Activated CD4-positive, alpha-beta T cell treated with anti-CD3 and anti-CD28 coated beads, Interleukin-2, amount 50 U/mL, for 4 hours (primary cell): ENCODE measurements at places on chromosomes 6 and 20.

DNA sequence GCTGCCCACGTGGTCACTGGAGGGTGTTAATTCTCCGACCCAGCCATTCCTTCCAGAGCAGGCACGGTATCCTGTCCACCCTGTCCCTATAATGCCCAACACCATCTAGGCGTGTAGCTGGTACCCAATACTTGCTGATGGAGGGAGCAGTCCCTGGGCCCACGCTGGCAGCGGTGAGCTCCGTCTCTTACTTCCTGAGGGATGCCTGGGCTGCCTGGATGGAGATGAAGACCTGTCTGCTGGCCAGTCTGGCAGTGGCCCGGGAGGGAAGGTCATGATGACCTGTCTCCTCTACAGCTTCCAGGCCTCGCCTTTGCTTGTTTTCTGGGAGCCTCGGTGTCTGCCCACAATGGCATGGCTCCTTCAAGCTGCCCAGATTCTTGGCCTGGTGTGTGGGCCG is 297.9 kb upstream of the SUPT3H start:
- no peak for DNase-seq

DNA sequence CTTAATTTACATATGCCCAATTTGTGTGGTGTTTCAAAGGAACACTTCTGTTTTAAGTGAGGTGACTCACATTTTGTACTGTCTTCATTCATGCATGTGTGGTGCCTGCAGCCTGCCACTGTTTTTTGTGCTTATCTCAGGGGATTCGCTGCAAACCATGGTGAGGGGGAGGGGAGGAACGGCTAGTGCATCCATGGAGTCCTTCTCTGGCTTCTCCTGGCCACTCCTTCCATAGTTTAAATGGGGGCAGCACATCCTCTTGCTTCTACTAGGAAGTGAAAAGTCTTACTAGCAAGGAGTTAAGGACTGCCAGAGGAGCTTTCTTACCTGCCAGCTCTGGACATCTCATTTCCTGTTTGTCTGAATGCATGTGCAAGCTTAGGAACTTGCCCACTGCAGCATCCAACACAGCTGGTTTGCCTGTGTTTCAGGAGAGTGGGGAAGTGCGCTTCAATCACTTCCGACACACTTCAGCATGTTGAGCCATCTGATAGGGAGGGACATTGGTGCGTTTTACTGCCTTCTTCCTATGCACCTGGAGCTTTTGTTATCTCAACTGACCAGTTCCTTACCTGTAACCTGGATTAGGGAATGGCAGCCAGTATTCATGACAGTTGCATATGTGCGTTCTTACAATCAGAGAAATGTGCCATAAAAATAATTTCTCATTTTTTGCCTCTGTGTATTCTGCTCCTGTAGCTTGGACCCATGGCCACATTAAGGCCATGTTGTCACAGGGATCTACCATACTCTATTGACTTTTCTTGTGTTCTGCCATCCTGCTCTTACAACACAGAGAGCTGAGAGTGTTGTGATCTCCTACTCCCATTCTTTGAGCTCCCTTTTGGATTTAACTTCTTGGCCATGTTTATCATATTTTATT is 211.3 kb downstream of the ARID1B start:
- no peak for DNase-seq

DNA sequence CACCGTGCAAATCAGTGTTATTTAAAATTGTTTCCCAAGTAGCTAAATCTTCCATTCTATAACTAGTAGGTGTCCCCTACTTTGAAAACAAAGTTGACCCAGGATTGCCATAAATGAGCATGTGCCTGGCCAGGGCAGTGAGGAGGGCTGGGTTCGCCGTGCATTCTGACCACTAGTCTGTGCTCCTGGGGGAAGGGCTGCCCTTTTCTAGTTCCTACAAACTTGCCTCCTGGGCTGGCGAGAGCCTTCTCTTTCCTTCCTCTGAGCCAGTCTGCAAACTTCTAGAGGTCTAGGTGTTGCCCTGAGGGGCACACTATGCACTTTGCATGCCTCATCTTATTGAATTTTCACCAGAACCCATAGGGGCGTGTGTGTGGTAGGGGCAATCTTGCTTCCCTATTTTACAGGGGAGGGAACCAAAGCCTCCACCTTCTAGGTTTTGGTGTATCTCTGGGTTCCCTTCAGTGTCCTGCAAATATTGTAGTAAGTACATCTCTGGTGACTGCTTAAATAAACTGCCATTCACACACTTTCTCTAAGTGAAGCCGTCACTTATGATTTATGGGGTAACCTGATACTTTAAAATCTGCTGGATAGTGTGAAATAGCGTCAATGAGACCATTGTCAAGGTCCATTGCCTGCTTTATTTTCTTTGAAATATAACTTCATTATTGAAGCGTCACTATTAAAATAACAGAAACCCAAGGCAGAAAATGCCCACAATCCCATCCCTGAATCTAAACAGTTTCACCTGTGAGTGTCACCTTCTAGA is 42.2 kb downstream of the CDH26 start:
- no peak for DNase-seq

DNA sequence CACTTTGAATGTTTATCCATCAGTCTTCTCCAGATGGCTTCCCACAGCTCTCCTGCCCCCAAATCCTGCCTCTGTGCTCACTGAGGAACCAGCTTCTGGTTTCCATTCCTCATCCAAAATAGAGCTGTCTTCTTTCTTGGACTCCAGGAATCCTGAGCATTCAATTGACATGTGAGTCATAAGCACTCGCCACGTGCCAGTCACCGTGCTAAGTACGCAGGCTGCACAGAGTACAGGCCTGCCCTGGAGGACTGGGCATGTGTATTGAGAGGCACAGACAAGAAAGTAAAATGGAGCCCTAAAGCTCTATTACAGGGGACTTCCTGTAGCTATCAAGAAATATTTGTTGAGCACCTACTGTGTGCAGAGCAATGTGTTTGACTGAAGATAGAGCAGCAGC is 39.7 kb upstream of the LRFN2 start:
- no peak for DNase-seq

DNA sequence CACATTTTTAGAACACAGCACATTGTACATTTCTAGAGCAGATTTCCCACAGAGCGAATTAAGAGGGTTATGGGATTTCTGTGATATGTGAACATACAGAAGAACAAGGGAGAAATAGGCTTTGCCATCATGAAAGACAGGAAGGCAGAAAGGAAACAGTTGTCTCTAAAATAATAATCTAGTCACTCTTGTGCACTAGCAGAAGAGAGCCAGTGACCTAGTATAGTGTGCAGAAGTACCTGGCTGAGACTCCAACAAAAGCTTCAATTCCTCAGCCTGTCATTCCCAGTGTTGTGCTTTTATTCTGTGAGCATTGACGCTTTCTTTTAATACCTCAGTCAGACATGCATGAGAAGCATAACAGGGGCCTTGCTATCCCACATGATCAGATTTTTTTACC is 17.8 kb upstream of the DCBLD1 start:
- DNase-seq, result no peak

DNA sequence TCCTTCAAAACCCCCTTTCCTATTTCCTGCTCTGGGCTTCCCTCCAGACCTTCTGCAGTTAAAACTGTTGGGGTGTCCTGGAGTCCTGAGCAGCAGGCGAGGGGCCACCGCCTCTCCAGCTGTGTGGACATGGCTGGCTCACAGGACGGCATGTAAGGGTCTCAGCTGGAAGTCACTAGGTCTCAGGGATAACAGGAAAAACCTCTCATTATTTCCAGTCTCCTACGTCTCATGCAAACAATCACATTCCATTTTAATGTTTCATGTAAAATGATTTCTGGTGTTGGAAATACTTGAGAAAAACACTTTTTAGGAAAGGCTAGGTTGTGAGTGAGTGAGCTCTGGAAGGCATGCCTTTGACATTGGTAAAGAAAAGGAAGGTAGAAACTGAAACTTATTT is 158.7 kb downstream of the SCML4 start:
- no peak for DNase-seq

DNA sequence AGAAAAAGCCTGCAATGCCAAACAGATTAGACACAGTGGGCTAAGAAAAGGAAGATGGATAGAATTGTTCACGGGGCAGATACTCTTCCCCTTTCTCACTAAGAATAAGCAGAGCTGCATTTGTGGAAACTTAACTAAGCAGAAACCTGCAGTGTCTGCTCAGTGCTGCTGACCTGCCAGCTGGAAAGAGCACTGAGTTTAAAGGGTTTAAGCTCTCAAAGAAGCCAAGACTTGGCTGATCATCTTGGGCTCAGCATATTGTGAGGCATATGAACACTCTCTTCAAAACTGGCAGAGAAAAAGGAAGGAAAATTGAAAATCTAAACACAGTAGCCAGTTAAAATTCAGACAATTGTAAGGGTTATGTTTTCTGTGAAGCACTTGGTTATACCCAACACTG is 711.1 kb upstream of the EPHA7 start:
- DNase-seq, result no peak

- no peak for DNase-seq
Observed at GRCh38 chr6:34608321-34609091, 52.4 kb upstream of the SPDEF start.

DNA sequence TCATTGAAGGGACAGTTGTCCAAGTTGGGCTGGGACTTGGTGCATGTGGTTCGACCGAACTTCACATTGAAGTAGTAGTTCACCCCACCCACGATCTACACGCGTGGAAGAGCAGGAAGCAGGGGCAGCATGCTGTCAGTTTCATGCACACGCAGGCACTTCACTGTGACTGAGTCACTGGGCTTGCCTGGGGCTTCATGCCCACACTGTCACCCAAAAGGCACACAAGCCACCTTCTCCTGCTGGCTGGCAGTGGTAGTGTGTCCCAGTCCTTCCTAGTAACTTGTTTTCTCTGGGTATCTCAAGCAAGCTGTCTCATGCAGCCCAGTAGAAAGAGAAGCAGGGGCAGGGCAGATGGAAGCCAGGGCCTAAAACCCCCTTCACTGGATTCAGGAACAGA is 2.0 kb downstream of the CST5 start:
- DNase-seq, result no peak

DNA sequence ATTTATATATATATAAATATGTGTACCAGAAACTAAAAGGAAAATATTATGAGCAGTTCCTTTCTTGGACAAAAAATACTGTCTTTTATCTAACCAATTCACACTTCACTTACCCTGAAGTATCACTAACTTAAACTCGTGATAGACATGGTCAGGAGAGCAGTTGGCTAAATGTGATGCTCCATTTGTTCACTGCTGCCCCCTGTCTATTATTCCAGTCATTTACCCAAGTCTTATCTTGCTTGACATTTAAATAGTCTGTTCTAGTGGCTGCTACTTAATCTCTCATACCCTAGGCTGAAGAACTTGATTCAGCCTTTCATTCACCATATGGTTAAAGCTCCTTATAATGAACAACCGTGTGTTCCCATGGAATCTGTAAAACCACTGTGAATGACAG is 789.6 kb upstream of the EYS start:
- DNase-seq, result no peak

GRCh38 chr6:129638055-129638684 is 71.8 kb downstream of the ARHGAP18 start:
- DNase-seq, result no peak
